ENCODE measurements at places on chromosomes 16 and 17.

DNA sequence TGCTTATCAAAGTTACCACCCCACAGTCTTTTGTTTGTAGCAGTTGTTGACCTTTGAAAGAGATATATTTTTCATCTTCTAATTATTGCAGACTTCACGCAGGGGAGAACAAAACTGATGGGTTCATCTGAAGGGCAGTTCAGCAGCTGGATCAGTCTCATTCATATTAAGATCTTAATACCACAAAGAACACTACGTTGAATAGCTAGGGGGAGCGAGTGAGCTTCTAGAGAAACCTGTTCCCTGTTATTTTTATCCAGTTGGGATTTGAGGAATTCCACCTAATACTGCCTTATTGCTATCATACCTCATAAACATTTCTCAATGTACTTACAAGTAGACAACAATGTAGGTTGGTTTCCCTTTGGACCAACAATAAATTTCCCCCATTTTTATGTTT is 306.1 kb upstream of the KIF2B start:
- no peak for DNase-seq

GRCh38 chr17:38851434-38851833 is 2.1 kb downstream of the RPL23 start:
- DNase-seq: no peak

- DNase-seq: no peak
These were observed 555.5 kb downstream of the WWOX start for GRCh38 chr16:78654929-78655328.

DNA sequence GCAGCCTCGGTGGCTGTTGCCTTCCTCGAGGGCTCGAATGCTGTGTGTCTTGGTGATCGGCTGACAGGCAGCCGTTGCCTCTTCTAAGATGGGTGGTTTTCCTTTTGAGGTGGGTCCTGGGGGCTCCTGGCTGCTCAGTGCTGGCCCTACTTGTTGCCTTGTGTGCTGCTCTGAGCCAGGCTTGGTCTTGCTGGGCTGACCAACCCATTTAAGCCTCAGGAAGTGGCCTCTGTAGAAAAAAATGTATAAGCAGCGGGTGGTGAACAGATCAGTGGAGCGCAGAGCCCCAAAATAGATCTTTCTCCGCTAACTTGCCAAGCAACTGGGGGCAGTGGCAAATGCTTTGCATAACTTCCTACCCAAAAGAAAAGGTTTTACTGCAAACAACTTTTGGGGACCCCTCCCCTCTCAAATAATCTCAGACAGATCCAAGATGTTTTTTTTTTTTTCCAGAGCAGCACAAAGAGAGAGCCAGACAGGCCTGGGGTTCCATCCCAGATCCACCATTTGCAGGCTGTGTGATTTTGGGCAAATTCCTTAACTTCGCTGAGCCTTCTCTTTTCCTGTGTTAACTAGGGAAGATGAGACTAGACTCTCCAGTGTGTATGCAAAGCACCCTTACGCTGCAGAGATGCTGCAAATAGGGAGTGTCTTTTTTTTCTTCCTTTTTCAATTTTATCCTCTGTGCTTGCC is 42.5 kb downstream of the PLCG2 start:
- no peak for DNase-seq

DNA sequence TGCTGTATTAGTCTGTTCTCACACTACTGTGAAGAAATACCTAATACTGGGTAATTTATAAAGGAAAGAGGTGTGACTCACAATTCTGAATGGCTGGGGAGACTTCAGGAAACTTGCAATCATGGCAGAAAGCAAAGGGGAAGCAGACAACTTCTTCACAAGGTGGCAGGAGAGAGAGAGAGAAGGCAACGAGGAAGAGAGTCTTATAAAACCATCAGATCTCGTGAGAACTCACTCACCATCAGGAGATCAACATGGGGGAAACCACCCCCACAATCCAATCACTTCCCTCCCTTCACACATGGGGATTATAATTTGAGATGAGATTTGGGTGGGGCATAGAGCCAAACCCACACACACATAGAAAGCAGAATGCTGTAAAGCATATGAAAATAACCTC is 896.2 kb downstream of the CDH11 start:
- no peak for DNase-seq

All from cortex of kidney (tissue), 1 donor.